NCI-H2171 (cell line): ENCODE measurements at places on chromosomes 16 and 17.

DNA sequence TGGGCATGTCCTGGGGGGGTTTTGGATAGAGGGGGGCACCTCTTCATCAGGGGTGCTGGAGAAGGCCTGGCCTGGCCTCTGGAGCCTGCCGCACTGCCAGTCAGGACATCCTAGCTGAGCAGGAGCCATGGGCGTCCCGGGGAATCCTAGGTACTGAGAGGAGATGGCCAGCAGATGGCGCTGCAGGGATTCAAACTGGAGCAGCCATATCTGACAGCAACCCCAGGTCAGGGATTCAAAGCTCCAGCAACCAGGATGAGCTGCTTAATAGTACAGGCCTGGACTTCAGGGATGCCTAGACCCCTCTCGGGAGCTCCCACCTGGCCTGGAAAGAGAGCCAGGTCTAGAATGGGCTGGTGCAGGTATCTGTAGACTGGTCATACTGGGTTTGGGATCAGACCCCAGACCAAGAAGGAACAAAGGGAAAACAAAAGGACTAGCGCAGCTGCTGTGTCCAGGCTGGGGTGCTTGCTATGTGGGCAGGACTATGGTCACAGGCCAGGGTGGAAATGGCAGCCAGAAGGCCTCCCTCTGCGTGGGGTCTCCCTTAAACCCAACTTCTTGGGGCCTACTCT is 306.9 kb upstream of the RBFOX1 start:
- DNase-seq: peak; percentile 34

GRCh38 chr17:48162946-48163506 is 55.5 kb downstream of the SNX11 start:
- DNase-seq: no peak

- DNase-seq: no peak
These were observed 20.4 kb downstream of the BEAN1 start for GRCh38 chr16:66447491-66447890.

DNA sequence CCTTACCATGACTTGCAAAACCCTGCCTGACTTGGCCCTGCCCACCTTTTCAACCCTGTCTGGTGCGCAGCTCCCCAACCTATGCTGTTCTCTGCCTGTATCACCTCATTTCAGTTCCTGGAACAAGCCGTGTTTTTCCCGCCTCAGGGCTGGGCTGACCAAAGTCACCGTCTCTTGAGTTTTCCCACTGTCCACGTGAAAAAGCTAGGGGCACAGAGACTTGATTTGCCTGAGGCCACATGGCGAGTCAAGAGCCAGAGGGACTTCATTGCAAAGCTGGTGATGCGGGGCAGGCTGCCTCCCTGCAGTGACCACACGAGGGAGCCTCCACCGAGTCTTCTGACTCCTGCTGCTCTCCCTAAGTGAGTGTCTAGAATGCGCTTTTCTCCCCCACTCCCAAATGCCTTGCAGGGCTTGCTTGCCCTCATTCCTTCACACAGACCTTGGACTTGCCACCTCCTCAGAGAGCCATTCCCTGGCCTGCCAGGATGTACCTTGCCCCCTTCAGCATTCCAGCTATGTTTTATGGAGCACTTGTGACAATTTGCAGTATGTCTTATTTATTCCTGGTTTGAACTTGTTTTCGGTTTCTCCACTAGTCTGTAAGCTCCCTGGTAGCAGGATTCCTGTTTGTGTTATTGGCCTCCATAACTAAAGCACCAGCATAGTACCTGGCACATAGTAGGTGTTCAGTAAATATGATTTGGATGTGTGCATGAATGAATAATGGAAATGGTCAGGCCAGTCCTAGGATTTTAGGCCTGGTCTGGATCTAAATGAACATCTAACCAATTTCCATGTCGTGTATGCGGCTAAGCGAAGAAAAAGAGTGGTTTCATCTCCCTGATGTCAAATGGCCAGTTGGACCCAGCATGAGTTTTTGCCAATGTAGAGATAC is 252.3 kb downstream of the SNX29 start:
- DNase-seq: no peak

- peak; percentile 25 for DNase-seq
These were observed 11.4 kb upstream of the MRPS23 start for GRCh38 chr17:57861000-57861789.

DNA sequence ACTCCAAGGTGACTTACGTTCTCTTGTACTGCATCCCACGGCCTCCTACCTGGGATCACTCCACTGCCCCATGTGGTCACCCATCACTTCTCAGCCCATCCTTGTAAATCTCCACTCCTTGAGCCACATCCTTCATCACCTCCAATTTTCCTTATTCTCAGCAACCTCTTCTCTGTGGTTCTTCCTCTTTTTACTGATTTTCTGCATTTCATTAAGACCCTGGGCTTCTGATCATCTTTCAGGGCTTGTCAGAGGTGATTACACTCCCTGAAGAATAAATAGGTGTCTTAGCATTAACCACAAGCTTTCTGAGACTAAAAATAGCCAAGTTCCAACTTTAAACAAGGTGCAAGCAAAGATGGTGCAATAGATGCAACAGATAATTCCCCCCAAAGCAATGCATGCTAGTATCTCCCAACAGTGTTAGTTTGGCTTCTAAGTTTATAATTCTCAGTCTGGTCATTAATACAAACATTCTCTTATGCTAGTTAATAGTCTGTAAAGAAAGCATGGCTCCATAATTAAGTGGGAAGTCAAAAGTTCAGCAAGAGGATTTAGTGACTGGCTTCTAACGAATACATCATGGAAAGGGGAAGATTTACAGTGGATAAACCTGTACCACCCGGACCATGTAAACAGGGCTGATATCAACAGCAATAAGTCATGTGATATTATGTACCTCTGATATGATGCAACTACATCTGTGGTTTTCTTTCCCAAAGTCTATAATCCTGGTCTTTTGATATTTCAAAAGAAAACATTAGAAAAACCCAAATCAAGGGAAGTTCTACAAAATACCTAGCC is 47.4 kb upstream of the FOXJ1 start:
- no peak for DNase-seq

DNA sequence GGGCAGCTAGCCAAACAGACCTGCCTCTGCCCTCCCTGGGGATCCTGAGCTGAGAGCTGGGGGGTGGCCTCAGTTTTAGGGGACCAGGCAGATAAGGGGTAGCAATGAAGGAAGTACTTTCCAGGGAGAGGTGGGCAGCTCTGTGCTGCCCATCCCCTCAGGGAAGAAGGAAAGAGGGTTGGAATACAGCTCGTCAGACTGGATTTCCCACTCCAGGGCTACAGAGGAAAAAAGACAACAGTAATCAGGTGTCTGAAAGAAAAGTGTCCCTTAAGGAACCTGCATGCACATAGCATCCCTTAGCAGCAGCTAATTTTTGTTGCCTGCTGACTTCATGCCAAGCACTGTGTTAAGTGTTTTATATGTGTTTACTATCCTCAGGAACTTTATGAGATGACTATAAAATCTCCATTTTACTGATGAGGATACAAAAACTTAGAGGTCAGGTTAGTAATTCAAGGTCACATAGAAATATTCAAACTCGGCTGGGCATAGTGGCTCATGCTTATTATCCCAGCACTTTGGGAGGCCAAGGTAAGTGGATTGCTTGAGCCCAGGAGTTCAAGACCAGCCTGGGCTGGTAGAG is 3.2 kb upstream of the MRPL58 start:
- DNase-seq: no peak

DNA sequence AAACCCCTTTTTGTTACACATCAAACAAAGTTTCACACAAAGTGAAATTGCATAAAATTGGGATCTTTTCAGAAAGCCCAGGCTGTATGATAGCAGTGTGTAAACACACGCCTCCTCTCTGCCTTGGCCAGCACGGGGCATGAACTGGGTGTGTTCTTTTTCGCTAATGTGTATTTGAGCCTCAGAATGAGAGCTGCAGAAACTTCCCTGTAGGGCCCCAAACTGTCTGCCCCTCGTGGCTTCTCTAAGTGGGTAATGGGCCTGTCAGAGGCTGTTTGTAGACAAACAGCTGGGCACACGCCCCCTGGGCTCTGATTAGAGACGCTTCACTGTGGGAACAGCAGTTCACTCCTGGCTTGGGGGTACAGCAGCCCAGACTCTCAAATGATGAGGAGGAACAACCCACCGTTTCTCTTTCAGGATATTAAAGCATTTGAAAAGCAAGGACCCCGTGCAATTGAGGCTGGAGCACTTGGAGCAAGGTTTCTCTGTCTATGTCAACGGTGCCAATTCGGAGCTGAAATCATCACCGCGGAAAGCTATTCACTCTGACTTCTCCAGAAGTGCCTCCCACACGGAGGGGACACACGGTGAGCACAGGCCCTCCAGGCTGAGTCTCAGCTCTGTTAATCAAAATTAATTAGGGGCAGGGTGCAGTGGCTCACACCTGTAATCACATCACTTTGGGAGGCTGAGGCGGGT is 78.4 kb downstream of the KATNIP start:
- peak; percentile 57 for DNase-seq

- DNase-seq: no peak
These were observed 168.5 kb downstream of the CYB561 start for GRCh38 chr17:63277629-63278028.

DNA sequence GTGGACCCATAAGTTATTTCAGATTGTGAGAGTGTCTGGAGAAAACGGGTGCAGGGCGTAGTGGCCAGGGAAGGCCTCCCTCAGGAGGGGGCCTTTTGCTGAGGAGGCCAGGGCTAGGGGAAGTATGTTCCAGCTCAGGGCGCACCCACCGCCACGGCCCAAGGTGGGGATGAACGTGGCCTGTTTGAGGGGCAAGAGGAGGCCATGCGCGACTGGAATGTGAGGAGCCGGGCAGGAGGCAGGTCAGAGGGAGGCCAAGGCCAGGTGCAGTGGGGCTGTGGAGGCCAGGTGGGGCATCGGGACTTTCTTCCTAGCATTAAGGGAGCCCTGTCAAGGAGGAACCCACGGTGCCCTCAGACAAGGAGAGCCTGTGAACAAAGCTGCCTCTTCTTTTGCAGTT is 26.7 kb downstream of the SLC12A3 start:
- no peak for DNase-seq

DNA sequence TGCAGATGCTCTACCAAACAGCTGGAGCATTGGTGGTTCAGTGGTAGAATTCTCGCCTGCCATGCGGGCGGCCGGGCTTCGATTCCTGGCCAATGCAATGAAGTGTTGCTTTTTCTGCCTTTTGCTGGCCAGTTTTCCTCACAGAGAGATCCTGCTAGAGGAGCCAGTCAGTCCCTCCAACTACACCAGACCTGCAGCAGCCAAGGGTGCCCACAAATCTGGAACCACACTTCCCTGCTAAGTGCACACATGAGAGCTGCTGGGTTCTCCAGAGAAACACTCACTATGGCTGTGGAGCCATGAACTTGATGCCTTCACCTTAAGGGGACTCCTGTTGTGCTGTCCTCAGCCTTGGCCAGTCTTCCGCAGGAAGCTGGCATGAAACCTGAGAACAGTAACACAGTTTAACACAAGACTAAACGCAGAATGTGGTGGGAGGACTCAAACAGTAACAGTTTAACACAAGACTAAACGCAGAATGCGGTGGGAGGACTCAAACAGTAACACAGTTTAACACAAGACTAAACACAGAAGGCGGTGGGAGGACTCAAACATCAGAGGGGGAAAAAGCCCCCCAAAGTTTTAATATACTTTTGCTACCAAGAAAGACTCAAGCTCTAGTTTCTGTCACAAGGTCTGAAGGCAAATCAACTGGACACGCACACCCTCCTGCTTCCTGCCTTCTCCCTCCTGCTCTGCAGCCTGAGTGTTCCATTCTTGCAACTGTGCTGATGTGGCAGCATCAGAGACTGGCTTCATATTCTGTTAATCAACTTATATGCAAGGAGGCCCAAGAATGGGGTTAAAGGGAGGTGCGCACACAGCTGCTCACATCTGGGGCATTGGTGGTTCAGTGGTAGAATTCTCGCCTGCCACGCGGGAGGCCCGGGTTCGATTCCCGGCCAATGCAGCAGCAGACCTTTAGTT is 12.0 kb downstream of the VAC14 start:
- DNase-seq: no peak

DNA sequence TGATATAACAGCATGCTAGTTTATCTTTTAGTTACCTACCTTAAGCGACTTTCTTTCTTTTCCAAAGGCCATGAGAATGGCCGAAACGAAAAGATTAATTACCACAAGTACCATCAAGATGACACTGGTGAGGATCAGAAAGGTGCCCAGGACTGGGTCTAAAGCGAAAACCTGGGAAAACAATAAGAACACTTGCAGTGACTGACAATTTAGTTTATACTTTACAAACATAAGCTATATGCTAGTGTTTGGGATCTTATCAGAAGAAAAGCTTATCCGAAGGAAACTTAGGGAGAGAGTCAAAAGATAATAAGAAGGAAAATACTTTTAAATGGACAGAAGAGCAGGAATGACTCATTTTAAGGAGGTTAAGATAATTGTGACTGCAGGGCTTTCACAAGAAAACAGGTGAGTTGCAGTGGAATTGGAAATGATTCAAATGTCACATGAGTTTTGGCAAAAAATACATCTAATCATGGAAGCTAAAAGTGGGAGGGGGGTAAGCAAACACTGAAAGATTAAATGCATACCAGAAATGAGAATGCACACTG is 34.8 kb downstream of the IST1 start:
- no peak for DNase-seq

GRCh38 chr16:81473969-81474959 is 29.7 kb downstream of the CMIP start:
- DNase-seq: no peak

DNA sequence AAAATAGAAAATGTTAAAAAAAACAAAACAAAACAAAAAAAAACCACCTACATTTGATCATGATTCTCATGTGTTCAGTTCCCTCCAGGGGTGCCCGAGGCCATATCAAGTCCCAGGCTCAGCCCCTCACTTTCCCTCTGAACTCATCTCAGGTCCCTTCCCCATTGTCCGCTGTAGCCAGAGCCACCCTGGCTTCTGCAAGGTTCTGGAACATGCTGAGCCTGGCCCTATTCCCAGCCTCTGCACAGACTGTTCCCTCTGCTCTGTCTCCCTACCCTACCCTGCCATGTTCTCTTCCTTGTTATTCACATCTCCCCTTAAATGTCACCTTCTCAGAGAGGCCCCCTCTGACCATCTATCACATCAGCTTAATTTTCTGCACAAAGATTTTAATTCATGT is 46.9 kb downstream of the TK2 start:
- DNase-seq: no peak

- DNase-seq: no peak
These were observed 14.2 kb downstream of the CBX4 start for GRCh38 chr17:79824893-79825579.

- no peak for DNase-seq
These were observed 339.8 kb upstream of the SALL1 start for GRCh38 chr16:51490866-51491265.

GRCh38 chr16:85462714-85463611 is 150.2 kb upstream of the GSE1 start:
- DNase-seq: no peak

DNA sequence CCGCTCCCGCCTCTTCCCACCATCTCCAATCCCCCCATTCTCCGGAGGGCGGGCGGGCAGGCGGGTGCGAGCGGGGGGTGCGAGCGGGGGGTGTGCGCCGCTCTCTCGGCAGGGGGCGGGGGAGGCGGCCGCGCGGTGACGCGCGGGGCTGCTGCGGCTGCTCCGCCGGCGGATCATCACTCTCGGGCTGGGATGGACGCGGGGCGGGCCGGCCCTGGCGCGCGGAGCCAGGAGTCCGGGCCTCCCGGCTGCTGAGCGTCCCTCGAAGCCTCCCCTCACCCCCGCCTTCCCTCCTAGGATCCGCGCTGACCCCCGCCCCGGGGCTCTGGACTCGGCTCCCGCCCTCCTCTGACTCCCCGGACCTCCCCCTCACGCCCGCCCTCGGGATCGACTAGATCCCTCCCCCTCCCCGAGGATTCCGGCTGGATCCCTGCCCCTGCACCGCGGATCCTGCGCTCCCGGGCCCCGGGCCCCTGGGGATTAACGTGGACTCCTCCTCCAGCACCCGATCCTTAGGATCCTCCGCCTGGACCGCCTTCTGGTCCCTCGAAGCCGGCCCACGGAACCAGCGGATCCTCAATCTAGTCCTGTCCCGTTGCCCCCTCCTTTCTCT is 946 bp upstream of the TMEM256 start:
- DNase-seq: no peak
